ENCODE measurements at places on chromosomes 6 and 20.

DNA sequence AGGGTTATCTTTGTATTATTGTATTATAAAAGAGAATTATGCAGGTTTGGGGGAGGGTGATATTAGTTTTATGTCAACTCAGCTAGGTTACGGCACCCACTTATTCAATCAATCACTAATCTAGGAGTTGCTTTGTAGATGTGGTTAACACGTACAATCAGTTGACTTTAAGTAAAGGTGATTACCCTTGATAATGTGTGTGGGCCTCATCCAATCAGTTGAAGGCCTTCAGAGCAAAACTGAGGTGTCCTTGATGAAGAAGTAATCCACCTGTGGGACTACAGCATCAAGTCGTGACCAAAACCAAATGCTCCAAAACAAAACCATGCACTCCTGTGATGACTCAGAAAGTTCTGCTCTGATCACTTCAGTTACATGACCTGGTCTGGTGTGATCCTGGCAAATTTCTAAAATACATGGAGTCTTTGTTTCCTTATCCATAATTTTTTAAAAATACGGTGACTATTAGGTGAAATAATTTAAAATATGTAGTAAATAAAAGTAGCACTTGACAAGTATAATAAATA is 114.1 kb downstream of the IYD start:
- DNase-seq, result no peak

- no peak for DNase-seq
Measured at GRCh38 chr6:155201461-155202226, 62.2 kb upstream of the CLDN20 start.

- DNase-seq, result no peak
Measured at GRCh38 chr6:49202924-49203536, 260.0 kb downstream of the MMUT start.

- DNase-seq, result no peak
Measured at GRCh38 chr6:7216941-7217621, 95.9 kb downstream of the SSR1 start.

DNA sequence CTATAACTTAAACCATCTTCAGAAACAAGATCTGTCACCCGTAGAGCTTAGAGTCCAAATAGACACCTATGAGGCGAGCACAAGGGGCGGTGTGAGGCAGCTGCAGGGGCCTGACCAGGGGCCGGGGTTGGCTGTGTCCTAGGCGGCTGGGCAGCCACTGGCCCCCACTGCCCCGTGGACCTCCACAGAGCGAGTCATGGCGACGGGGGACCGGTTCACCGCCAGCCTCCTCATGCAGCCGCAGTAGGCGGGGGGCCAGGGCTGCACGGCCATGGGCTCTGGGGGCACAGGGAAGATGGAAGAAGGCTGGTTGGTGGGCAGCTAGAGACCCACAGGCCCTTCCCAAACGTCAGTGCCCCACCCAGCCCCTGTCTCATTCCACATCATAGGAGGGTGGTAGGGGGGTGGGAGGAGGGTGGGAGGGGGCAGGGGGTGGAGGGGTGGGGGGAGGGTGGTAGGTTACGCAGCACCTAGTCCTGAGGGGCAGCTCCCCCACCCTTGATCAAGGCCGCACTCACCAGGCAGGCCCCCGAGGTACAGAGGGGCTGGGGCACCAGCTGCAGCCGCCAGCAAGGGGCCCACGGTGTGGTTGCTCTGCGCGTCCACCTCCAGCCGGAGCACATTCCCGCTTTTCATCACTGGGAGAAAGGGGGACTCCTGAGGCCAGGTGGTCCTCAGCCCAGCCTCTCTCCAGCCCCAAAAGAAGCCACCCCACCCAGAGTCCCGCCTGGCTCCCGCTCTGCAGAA is 6.6 kb downstream of the ADRM1 start:
- DNase-seq, result no peak

Measured in right kidney (tissue), 9 donors.